ENCODE measurements at places on chromosomes 2 and 18. TPM values are rescaled to one million over a fixed set of nuclear protein-coding genes. Genes with fewer than 3 reads are reported as not detected.

Gene CYBRD1
- total RNA-seq: 5.4 TPM

Gene DCC
- 0.35 TPM for total RNA-seq

GRCh38 chr2:70526126-70526525 is 27.5 kb downstream of the TGFA start:
- no peak for DNase-seq

DNA sequence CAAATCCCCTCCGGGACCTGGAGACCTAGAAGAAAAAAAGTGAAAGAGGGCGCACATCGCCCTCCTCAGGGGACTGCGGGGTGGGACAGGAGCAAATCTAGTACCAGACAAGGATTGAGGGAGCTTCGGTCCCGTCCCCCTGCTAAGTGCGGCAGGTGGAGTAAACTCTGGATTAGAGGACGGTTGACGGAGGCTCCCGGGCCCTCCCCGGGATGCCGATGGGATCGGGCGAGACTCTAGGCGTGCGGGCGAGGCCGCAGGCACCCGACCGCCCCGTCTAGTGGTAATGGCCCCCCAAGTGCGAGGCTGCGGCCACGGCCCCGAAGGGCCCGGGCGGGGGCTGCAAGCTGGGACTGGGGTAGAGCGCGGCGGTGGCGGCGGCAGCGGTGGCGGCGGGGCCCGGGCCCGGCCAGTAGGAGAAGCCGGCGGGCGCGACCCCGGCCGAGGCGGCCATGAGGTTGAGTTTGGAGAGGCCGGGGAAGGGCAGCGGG is 3.5 kb downstream of the FEV start:
- DNase-seq: peak; percentile 61

GRCh38 chr2:224574423-224575084 is 10.6 kb downstream of the CUL3 start:
- DNase-seq: no peak

DNA sequence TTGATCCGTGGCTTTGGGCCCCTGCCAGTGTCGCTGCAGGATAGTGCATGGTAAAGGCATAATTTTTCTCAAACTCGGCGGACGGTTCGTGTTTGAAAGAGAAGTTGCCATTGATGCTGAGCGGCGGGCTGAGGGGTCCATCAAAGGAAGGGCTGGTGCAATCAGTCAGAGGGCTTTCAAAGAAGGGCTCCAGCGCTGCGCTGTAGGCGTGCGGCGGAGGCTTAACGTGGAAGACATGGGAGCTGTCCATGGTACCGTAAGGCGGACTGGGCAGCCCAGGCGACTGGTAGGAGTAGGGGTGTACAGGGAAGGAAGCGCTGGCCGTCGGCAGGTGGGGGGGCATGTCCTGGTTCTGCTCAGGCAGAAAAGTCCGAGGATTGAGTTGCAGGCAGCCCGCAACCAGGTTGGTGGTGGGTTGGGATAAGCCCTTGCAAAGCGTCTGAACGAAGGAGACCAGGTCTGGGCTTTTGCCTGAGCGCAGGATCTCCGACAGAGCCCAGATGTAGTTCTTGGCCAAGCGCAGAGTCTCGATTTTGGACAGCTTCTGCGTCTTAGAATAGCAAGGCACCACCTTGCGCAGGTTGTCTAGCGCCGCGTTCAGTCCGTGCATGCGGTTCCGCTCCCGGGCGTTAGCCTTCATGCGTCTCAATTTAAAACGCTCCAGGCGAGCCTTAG is 2.3 kb downstream of the NEUROD1 start:
- peak; percentile 89 for DNase-seq

- no peak for DNase-seq
These were observed 115.6 kb upstream of the ID2 start for GRCh38 chr2:8566155-8566670.

DNA sequence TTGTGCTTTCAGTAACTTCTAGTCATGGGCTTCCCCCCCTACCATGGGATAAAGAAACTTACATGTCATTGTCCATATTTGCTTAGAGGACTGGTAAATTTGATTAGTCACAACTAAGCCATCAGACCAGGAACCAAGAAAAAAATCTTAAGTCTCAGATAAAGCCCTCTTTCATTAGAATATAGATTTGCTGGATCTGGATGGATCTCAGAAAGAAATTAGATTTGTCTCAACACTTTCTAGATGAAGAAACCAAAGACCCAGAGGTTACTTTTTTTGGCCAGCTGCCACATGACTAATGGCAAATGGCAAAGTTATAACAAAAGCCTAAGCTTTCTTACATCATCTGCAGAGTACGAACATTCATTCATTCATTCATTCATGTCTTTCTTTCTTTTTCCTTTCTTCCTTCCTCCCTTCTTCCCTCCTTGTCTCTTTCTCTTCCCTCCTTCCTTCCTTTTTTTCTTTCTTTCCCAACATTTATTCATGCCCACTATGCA is 60.2 kb downstream of the CDCA7 start:
- DNase-seq: no peak

GRCh38 chr2:17539611-17540092 is 844 bp upstream of the VSNL1 start:
- peak; percentile 83 for DNase-seq

DNA sequence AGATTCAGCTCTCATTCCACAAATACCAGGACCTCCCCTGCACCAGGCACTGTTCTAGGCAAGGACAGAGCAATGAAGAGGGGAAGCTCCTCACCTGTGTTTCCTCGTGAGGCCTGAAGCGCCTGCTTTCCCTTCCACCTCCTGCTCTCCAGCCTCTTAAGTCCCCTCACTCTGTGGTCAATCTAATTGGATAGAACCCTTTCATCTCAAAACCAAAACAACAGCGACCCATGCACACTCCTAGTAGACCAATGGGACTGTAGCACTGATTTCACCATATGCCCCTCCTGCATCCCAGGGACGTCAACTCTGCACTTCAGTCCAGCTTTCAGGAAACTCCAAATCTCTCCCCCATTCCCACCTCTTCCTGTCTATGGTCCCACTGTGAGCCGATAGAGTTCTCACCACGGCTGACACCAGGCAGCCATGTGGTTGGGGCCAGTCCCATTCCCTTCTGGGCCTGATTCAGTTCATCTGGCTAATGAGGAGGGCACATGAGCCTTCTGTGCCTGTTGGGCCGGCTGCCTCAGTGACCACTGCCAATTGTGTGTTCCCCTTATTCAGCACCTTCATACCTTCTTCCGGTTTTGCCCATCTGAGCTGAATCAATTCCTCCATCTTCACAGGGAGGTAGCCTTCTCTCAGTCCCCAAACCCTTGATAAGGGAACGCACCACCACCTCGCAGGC is 33.3 kb upstream of the MAT2A start:
- DNase-seq: no peak

- DNase-seq: no peak
These were observed 278.9 kb upstream of the TCF4 start for GRCh38 chr18:55866886-55867285.
